Left lung (tissue), 14 donors: ENCODE measurements at places on chromosomes 7 and 10. TPM values are rescaled to one million over a fixed set of nuclear protein-coding genes. Genes with fewer than 3 reads are reported as not detected.

- no peak overlapping the region for H3K27ac ChIP-seq
- no peak overlapping the region for H3K4me3 ChIP-seq
- no peak for DNase-seq
These were observed 641.2 kb upstream of the LRRTM3 start for GRCh38 chr10:66284621-66285020.

CRTAC1 gene
- 12.9 TPM for total RNA-seq

DNA sequence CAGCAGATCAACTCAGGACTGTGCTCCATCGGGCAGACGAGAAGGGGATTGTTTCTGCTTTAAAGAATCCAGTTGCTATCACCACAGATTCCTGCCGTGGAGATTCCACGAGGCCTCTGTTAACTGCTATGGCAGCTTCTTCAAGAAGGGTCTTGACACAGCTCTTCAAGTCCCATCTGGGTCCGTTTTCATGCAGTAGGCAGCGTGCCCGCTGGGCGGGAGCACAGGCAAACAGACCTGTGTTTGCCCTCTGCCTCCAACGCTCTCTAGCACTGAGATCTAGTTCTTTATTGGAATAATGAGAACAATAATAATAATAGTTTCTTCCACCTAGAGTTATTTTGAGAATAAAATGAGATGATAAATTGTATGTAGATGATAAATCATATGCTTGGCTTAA, 127.2 kb upstream of the SP8 start:
- H3K27ac ChIP-seq, result no peak overlapping the region
- no peak for DNase-seq
- no peaks in the 10 kb centered on the region for H3K4me1 ChIP-seq
- H3K27me3 ChIP-seq, result no peaks in the 10 kb centered on the region
- H3K4me3 ChIP-seq, result no peak overlapping the region

CALN1 gene
- not detected for total RNA-seq

DNA sequence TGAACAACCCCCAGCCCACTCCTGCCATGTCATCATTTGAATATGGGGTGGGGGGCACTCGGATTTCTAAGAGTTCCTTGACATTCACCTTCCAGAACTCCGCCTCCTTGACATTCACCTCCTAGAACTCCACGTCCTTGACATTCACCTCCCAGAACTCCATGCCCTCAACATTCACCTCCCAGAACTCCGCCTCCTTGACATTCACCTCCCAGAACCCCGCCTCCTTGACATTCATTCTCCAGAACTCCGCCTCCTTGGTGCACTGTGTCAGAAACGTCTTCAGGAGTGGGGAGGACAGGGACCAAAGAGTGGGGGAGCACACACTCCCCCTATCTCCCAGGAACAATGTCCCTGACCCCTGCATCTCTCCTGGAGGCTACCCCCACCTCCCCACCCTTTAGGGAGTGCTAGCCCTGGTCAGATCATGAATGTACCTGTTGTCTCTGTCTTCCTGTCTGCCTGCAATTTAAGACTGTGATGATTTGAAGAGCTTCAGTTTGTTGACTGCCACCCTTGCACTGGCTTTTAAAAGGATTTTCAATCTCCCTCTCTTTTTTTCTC, 110.1 kb downstream of the NPTX2 start:
- H3K4me1 ChIP-seq, result no peaks in the 10 kb centered on the region
- no peak overlapping the region for H3K27ac ChIP-seq
- H3K27me3 ChIP-seq, result peaks cover 22% of the 10 kb centered on the region
- no peak overlapping the region for H3K4me3 ChIP-seq
